ENCODE measurements at places on chromosomes 7 and 10. TPM values are rescaled to one million over a fixed set of nuclear protein-coding genes. Genes with fewer than 3 reads are reported as not detected.

- no peak for DNase-seq
These were observed 164.2 kb downstream of the NXPH1 start for GRCh38 chr7:8597565-8597964.

- peak; percentile 12 for DNase-seq
These were observed at the start of gene DGKB for GRCh38 chr7:14902589-14903067. DGKB (minus strand) TSS chr7:14902751.

DNA sequence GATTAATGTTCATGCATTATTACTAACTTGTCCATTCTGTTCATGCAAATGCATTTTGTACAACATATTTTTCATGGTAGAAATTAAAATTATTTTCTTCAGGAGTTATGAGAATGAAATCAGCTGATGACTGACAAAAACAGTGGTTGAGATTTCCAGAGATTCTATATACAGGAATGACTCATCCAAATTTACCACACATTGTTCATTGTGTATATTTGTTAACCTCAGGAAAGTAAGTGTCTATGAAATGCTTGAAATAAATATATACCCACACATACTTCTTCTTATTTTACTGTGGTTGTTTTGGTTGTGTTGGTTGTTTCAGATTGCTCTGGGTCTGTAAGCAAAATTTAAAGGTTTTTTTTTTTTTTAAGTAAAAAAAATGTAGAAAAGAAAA lies 108.1 kb upstream of the SP8 start:
- DNase-seq: no peak

- DNase-seq: no peak
These were observed 1249.1 kb downstream of the TYW1 start for GRCh38 chr7:68245688-68246087.

The HABP2 gene
- total RNA-seq: not detected

The UCN3 gene
- not detected for total RNA-seq

The GALNT11 gene
- total RNA-seq: 33.7 TPM

All from neural crest cell (in vitro differentiated cells).